ENCODE measurements at places on chromosomes 1 and 21.

DNA sequence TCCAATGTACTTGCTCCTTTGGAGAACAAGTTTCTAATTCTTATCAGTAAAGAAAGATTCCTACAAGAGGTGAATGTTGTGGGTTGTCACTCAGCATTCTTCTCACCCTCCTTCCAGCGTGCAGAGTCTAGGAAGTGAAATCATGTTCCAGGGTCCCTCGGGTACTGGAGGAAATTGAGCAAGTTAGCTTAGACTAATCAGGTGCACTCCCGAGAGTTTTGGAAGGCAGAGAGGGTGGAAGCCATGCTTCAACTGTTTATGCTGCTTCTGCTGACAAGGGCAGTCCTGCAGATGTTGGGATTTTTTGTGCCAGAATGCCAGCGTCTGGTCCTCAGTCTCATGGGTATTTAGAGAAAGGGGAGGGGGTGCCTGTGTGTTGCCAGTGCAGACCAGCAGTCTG is 5.3 kb upstream of the C1orf115 start:
- DNase-seq, result no peak

- DNase-seq, result no peak
Observed at GRCh38 chr1:47219590-47220220, 12.3 kb downstream of the TAL1 start.

- no peak for DNase-seq
Observed at GRCh38 chr1:183807549-183808168, 2.7 kb downstream of the RGL1 start.

- no peak for DNase-seq
Observed at GRCh38 chr1:207860531-207860930, 50.4 kb downstream of the CD34 start.

DNA sequence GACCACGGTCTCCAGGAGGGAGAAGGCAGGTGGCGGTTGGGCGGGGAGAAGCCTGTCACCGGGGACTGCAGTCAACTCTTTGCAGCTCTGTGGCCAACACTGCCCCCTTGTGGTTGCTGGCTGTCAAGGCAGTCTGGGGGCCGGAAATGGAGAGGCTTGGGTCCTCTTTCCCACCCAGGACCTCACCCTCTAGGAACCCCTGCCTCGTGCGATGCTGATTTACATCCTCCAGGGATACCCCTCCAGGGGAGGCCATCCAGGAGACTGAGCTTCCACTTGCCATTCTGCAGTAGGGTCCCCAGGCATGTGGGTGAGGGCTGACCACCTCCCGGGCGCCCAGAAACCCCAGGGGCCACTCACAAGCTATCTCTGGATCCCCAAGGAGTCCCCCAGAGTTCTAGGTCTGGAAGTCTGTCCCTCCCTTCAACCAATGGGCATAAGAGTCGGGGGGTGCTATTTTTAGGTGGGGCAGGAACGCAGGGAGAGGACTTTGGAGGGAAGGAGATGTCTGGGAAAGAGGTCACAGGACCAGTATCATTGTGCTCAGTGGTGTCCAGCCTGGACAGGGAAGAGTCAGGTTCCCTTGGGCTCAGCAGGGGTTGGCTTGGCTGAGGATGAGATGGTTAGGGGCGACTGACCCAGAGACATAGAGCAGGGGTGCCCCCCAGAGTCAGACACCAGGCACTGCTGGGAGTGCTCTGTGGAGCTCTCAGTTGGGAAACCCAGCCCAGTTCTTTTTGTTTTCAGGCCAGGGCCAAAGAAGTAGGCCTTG is 7.1 kb upstream of the GPR61 start:
- DNase-seq, result peak; percentile 91
